AG04450 (cell line): ENCODE measurements at places on chromosomes 7 and 10. TPM values are rescaled to one million over a fixed set of nuclear protein-coding genes. Genes with fewer than 3 reads are reported as not detected.

DNA sequence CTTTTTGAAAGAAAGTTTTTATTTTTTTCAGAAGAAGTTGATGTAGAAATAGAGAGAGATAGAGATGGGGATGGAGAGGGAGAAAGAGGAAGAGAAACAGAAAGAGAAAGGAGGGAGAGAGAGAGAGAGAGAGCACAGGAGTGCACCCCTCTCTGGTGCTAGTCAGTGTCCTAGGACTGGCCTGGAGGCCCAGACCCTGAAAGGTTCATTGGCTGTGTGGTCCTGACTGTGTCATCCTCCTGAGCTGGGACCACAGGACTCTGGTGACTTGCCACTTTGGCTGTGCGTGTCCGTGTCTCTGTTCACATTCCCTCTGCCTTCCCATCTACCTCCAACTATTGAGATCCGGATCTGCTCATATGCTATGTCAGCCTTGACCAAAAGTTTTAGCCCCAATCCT is 62.1 kb upstream of the SHH start:
- DNase-seq = no peak

DNA sequence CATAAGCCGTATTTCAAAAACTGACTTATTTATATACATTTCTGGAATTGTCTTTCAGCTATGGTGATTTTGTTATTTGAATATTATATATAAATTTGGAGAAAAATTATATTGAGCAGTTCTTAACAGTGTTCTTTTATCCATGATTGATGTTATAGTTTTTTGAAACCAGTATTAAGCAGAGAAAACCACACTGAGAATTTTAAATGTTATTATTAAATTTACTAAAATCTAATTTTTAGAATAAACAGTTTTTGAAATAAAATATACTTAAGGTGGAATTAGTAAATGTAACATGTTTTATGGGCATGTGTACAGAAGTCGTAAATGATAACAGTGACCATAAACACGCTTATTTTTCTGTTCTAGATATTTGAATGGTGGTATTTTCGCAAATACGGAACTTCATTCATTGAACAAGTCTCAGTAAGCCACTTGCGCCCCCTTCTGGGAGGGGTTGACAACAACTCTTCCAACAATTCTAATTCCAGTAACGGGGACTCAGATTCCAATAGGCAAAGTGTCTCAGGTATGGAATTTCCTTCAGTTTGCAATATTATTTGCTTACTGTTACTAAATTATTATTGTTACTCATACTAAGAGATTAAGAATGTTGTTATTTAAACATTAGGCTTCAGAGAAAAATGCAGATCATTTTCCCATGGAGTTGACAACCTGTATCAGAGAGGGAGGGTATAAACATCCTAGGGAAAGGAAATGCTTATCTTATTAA is 166.1 kb downstream of the ST7 start:
- DNase-seq = peak; percentile 61

ASB10 gene
- polyA plus RNA-seq = not detected in 2 replicates

COL1A2 gene
- 4,545 and 4,815 TPM in 2 replicates for polyA plus RNA-seq

DNA sequence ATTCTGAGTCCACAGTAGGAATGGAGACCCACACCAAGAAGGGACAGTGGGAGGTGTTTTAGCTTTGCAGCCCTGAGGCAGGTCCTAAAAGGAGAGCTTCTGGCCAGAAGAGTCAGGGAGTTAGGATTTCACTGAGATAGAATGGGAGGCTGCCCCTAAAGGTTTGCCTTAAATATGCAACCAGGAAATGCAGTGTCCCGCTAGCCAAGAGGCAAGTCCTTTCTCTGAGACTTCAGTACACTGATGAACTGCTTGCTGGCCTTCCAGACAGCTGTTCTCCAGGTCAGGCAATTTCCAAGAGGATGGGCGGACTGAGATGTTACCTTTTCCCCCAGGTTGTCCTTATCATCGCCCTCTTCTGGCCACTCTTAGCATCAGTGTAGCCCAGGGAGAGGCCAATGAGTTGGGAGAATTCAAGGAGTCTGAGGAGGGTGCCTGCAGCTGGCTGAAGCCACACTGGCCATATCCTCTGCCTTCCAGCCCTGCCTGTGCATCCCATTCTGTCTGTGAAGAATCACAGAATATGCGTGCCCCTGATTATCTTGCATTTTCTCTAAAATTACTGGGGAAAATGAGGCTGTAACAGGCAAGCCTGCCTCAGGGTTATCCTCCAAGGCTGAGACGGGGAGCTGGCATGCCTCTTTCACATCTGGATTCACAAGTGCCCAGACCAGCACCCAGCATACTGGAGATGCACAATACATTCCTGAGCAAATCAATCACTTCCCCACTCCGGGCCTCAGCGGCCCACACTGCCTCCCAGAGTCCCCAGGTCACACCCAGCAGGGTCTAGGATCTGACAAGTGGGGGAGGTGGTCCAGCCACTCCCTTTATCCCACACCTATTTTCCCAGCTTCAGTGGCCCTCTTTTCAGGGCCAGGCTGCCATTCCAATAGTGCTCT is 2.4 kb downstream of the TLL2 start:
- DNase-seq = no peak

AGMO gene
- polyA plus RNA-seq = 0.10 TPM in 1 of 2 replicates, not detected in the other

DNA sequence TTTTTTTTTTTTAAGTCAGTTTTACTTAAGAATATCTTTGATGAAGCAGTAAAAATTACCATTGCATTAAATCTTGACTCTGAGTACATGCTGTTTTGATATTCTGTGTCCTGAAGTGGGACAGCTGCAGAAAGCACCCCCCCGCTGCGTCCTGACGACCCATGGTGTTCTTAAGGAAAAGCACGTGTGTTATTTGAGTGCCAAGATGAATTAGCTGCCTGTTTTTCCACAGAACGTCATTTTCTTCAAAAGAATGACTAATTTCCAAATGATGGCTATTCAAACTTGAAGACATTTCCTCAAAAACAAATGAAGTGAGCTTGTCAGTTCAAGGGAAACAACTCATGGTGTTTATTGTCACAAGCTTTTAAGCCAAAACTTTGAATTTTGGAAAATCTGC is 45.9 kb downstream of the CREM start:
- DNase-seq = no peak

- DNase-seq = no peak
Measured at GRCh38 chr10:43151371-43151770, 13.1 kb downstream of the CSGALNACT2 start.

DNA sequence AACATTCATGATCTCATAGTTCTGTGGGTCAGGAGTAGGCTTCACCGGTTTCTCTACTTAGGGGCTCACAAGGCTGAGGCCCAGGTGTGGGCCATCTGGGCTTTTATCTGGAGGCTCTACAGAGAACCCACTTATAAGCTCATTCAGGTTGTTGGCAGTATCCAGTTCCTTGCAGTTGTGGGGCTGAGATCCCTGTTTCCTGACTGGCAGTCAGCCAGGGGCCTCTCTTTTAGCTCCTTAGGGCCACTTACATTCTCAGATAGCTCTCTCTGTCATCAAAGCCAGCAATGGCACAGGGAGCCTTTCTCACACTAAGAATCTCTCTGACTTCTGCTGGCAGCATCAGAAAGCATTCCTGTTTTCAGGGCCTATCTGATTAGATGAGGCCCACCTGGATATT is 18.2 kb upstream of the HECTD2 start:
- no peak for DNase-seq

ASAH2B gene
- 4.6 and 4.8 TPM in 2 replicates for polyA plus RNA-seq

DNA sequence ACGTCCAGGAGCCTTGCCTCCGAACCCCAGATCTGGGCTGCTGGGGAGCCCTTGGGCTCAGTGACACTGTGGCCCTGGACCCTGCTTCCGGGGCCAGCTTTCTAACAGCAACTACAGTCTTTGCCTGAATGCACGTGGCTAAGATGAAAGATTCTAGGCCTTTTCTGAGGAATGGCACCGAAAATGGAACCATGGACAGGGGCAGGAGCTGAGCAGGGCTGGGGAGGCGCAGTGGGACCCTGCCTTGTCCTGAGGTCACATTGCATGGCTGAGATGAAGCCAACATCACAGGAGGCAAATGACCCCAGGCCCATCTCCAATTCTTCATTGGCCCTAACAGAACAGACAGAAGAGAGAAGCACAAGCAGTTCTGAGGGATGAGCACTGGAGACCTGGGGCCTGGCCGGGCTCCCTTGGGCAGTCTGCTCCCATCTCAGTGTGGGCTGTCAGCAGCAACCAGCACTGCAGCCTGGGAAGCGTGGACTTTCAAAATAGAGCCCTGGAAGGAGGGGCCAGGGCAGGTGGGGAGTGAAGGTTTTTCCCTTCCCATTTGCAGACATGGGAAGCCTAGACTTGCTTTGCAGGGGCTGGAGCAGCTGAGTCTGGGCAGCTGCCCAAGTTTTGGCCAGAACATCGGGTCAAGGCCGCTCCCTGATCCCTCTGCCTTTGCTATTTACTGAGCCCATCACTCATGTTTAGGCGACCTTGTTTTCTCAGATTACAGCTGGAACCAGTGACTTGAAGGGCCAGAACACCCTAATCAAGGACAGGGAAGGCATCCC is 114.4 kb upstream of the TCERG1L start:
- no peak for DNase-seq

GRCh38 chr7:139726485-139726869 is 51.3 kb downstream of the HIPK2 start:
- DNase-seq = no peak

REEP3 gene
- polyA plus RNA-seq = 26.6 and 36.5 TPM in 2 replicates

DNA sequence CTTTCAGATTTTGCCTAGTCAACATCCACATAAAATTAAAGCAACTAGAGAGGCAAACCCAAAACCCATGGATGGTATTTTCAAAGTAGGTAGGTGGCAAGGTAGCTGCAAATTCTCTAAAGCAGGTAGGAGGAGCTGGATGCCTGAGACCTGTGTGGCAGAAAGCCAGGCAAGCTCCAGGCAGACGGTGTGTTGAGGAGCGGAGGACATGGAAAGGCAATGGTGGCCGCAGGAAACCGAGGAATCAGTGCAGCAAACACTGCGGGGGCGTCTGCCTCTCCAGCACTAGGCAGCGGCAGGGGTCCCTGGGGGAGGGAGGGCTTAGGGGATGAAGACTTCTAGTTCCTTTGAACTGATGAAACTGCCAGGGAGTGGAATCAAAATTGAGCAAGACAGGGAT is 101.3 kb downstream of the GALNT11 start:
- DNase-seq = no peak

GRCh38 chr7:148204639-148205304 is 385.8 kb upstream of the C7orf33 start:
- DNase-seq = no peak

DNA sequence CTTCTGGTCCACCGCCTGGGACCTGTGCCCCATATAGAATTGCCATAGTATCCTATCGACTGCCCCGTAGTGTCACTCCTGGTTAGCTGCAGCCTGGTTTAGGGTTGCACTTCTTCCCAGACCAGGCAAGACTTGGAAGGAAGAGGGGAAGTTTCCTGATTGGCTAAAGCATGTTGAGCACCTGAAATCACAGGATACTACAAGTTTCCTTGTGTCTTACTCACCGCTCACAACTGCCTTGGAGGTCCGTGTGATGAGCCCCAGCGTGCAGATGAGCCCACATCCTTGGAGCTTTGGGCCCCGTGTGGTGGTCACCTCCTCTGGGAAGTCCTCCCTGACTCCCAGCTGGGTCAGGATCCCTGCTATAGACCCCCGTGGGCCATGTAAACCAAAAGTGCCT is 73.9 kb upstream of the GTF2I start:
- DNase-seq = no peak

DNA sequence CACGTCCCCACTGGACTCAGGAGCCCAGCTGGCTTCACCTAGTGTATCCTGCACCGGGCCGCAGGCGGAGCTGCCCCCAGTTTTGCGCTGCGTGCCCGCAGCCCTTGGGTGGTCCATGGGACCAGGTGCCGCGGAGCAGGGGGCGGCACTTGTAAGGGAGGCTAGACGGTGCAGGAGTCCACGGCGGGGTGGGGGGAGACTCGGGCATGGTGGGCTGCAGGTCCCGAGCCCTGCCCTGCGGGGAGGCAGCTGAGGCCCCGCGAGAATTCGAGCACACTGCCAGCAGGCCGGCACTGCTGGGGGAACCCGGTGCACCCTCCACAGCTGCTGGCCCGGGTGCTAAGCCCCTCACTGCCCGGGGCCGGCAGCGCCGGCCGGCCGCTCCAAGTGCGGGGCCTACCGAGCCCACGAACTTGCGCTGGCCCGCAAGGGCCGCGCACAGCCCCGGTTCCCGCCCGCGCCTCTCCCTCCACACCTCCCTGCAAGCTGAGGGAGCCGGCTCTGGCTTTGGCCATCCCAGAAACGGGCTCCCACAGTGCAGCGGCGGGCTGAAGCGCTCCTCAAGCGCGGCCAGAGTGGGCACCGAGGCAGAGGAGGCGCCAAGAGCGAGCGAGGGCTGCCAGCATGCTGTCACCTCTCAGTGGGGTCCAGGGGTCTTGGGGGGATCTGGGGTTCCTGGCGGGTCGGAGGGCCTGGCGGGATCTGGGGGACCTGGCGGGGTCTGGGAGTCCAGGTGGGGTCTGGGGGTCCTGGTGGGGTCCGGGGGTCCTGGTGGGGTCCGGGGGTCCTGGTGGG is 81.4 kb downstream of the VIPR2 start:
- DNase-seq = no peak

GRCh38 chr7:94449151-94449725 is 54.5 kb downstream of the COL1A2 start:
- no peak for DNase-seq

SPDYE11 gene
- polyA plus RNA-seq = 0.06 and 0.07 TPM in 2 replicates

DNA sequence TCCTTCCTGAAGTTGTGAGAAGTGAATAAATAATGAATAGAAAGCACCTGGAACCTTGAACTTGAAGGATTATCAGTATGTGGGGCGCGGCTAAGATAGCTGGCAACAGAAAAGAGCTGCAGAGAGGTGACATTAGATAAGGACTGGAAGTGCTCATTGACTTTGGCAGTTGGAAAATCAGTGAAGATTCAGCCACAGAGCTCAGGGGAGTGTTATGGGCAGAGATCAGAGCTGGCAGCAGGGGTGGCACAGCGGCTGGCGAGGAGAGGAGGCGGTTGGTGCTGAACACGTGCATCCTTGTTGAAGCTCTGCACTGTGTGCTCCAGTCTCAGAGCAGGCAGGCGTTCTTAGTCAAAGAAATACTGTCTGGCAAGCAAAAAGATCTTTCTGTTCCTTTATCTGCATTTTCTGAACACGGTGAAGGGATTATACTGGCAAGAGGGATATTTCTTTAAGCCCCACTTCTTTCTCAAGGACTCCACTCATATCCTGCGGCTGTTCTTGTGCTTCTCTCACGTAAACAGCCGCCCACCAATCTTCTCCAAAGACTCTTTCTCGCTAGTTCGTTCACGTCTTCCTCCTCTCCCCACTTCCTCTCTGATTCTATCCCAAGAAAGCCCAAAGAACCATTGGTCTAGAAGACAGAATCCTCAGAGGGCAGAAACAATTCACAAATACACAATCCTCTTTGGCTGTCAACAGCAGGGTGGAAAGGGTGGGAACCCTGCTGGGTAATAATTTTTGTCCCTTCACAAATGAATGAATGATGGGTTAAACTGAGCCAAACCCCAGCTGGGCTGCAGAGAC is 38.6 kb upstream of the ADD3 start:
- DNase-seq = no peak

GRCh38 chr10:124328477-124329220 is 90.1 kb downstream of the OAT start:
- DNase-seq = no peak

LRRD1 gene
- not detected in 2 replicates for polyA plus RNA-seq

RBP3 gene
- not detected in 2 replicates for polyA plus RNA-seq

GRCh38 chr10:35089611-35090161 is 455 bp downstream of the CUL2 start:
- no peak for DNase-seq
